ENCODE measurements at places on chromosomes 1 and 21. TPM values are rescaled to one million over a fixed set of nuclear protein-coding genes. Genes with fewer than 3 reads are reported as not detected.

DNA sequence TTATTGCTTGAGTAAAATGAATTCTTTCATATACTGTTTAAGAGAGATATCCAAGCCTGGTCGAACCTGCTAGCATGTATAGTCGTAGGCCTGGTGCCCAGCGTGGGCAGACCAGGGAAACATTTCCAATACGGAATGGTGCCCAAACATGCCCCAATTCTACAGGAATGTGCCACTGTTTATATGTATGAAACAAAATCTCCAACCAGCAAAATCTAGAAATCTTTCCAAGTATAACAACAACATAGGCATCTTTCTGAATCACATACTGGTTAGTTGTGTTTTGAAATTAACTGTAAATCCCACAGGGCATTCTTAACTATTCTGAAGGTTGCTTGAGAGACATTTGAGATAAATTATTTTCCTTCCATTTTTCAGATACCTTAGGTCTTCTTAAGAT is 17.0 kb upstream of the ABCD3 start:
- DNase-seq = no peak

DNA sequence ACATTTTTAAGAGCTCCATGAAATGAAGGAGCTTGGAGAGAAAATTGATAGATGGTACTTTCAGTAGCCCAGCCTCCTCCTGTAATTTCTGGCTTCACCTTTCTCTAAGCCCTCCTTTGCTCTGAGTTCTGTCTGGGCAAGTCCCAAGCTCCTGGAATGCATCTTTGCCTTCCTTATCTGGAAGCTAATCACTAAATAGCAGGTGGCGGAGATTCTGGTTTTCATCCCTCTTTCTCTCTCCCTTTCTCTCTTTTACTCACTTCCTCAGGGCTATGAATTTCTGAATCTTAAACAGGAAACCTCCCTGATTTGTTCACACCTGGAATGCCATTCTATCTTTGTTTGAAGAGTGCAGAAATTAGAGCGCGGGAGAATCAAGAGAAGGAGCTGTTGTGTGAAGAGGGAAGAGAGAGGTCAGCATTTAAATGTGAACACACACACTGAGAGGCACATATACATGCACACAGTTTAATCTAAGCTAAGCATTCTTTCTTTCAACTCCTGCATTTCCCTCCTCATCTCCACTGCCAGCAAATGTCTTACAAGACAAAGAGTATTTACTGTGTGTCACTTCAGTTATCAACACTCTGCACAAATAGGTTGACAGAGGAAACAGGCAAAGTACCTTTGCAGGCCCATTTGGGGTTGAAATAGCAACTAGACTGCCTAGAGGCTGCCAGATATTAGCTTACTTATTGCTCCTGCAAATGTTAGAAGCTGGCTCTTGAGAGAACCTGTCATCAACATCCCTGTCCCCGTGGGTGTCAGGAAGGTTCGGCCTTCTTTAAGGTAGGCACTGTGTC is 199.4 kb upstream of the CAMK1G start:
- DNase-seq = no peak

GRCh38 chr1:17214876-17215544 is 10.1 kb downstream of the PADI1 start:
- no peak for DNase-seq

- DNase-seq = no peak
Measured at GRCh38 chr1:228364068-228364705, 42.4 kb downstream of the TRIM11 start.

Gene PUSL1
- 23.5 TPM for total RNA-seq

Gene CCDC17
- total RNA-seq = 0.32 TPM

Gene KPRP
- total RNA-seq = not detected

Gene FCRL5
- total RNA-seq = not detected

Gene FMOD
- total RNA-seq = 0.21 TPM

Data from HFFc6 (cell line).